Diencephalon (tissue), 1 donor: ENCODE measurements at places on chromosomes 4 and X. TPM values are rescaled to one million over a fixed set of nuclear protein-coding genes. Genes with fewer than 3 reads are reported as not detected.

MAGED1 gene
- 197 TPM for total RNA-seq

S100G gene
- not detected for total RNA-seq

ANXA10 gene
- total RNA-seq: not detected

CCDC120 gene
- total RNA-seq: 3.5 TPM

ARMCX1 gene
- 80.5 TPM for total RNA-seq

FRMD7 gene
- 0.46 TPM for total RNA-seq

ZNF41 gene
- 11.8 TPM for total RNA-seq

ABLIM2 gene
- total RNA-seq: 30.0 TPM

NRK gene
- total RNA-seq: 0.46 TPM

HTN1 gene
- not detected for total RNA-seq

CTAG1A gene
- total RNA-seq: not detected

NLRP2B gene
- total RNA-seq: not detected

ARR3 gene
- not detected for total RNA-seq
